Activated CD8-positive, alpha-beta memory T cell treated with anti-CD3 and anti-CD28 coated beads, Interleukin-2, amount 50 U/mL, for 48 hours (primary cell): ENCODE measurements at places on chromosomes 7 and 10.

- DNase-seq = no peak
Observed at GRCh38 chr7:4638781-4639575, 43.1 kb upstream of the FOXK1 start.

- no peak for DNase-seq
Observed at GRCh38 chr10:62424026-62424425, 49.9 kb downstream of the ZNF365 start.

DNA sequence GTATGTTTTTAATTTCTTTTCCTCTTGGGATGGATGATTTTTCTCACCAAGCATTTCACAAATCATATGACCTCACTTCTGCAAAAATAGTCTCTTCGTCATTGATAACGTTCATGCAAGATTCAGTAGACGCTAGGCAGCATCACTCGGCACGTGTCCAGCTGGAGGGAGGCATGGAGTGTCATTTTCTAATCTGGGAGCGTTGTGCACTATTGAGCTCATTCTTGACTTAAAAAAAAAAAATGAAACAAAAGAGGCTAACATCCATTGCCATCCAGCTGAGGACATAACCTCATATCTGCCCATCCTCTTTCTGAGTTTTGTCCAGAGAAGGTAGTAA is 56.2 kb downstream of the COL17A1 start:
- DNase-seq = no peak

DNA sequence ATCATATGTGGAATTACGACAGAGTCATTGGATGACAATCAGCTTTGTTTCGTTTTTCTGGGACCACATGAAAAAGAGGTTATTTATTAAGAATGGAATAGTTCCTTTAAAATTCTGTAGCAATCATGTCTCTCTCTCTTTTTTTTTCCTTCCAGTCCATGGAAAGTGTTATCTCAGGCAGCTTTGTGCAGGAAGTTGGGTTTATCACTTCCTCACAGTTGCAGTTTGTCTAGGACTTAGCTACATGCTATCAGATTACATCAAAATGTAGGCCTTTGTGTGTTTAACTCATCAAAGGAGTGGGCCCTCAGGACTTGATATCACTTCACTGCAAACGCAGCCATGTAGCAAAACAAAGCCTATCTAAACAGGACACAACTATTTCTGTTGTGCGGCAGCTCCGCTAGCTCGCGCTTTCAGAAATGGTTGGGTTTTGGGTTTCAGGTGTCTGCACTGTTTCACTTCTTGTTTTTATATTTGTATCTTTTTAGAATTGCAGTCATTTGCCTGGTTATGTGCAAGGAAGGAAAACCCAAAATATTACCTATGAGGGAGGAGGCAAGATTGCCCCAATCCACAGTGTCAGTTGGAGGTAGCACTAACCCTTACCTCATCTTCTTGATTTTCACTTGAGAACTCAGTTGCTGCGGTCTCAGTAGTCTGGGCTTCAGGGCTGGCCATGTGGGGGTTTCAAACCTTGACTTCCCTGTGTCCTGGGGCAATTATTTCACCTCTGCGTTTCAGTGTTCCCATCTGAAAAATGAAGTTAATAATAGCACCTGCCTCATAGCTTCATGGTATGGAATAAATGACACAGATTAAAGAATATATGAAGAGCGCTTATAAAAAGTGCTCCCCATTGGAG is 66.7 kb downstream of the HHEX start:
- no peak for DNase-seq

- no peak for DNase-seq
Observed at GRCh38 chr10:89241486-89242344, 9.9 kb downstream of the LIPA start.

- DNase-seq = no peak
Observed at GRCh38 chr10:117259279-117259678, 18.4 kb downstream of the SLC18A2 start.

DNA sequence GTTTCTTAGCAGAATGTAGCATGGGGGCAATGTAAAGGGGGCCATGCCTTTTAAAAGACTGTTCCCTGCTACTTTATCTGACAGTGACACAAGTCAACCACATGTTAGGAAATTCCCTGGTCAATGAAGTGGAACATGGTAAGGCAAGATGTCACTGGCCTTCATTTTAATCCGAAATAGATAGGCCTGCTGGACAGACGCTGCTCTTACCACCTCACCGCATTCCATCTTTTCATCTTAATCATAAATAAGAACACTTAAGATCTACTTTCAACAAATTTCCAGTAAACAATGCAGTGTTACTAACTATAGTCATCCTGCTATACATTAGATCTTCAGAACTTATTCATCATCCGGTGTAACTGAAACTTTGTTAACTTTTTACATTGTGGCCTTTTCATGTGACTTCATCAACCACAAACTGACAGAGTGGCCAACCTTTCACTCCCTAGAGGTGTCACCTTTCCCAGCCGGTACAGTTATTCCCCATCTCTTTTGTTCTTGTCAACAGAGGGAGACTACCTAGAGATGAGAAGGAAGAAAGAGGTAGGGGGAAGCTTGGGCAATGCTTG is 15.6 kb downstream of the ASB4 start:
- DNase-seq = no peak

- no peak for DNase-seq
Observed at GRCh38 chr7:136049818-136050461, 72.8 kb upstream of the MTPN start.

DNA sequence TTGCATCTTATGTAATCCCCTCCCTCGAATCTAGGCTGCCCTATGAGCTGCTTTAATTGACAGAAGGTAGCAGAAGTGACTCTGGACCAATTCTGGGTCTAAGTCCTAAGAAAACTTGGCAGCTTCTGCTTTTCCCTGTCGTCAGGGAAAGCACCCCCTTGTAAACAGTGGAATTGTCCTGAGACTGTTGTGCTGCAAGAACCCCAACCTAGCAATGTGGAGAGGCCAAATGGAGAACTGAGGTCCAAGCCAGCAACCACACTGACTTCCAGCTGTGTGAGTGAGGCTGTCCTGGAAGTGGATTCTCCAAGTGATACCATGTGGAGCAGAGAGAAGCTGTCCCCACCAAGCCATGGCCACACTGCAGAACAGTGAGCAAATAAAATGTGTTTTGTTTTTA is 75.5 kb downstream of the ARHGAP22 start:
- peak; percentile 3 for DNase-seq

DNA sequence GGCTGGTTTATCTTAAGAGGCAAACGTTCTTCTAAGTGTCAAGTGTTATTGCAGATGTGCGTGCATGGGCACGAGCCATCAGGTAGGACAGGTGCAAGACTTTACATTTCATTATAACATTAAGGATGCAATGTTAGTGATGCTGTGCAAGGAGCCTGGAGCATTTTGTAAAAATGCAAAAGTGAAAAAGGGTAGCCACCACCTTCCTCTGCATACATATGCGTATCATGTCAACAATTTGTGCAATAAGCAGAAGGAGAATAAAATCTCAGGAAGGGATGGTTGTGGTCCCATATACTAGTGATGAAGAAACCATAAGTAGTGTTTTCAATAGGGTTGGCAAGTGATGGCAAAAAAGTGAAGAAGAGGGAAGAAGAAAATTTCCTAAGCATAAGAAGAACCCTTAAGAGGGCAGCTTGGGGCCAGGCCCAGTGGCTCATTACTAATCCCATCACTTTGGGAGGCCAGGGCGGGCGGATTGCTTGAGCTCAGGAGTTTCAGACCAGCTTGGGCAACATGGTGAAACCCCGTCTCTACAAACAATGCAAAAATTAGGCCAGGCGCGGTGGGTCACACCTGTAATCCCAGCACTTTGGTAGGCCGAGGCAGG is 7.5 kb downstream of the PIK3AP1 start:
- DNase-seq = no peak

- DNase-seq = no peak
Observed at GRCh38 chr7:38318803-38319416, 45.5 kb upstream of the TARP start.

- DNase-seq = no peak
Observed at GRCh38 chr10:72887043-72887442, 6.5 kb upstream of the OIT3 start.

DNA sequence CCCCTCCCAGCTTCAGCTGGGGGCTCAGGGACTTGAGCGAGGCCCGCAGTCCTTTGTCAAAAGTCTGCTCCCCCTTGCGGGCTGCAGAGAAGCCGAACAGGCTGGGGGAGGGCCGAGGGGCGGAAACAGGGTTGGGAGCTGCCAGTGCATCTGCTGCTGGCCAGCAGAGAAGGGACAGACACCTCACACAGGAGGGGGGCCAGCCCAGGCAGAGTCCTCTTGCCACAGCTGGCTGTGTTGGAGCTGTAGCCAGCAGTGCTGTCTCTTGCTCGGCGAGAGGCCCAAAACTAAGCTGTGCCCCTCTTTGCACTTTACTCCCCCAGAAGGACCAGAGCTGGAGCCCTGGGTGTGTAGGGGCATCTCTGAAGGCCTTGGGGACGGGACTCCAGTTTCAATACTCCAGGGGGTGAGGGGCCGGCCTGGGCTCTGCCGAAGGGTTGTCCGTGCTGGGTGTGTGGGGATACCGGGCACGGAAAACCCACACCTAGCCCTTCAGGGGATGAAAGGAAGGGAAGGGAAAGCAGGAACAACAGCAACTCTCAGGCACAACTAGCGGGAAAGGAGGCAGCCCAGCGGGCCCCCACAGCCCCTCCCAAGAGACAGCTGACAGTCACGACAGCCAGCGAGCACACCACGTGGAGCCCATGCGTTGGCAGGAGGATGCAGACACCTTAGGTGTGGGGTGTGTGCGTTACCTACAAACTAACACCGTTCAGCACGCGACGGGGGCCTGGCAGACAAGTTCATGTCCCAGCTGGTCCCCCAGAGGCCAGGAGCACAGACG is 17.8 kb downstream of the YKT6 start:
- no peak for DNase-seq

DNA sequence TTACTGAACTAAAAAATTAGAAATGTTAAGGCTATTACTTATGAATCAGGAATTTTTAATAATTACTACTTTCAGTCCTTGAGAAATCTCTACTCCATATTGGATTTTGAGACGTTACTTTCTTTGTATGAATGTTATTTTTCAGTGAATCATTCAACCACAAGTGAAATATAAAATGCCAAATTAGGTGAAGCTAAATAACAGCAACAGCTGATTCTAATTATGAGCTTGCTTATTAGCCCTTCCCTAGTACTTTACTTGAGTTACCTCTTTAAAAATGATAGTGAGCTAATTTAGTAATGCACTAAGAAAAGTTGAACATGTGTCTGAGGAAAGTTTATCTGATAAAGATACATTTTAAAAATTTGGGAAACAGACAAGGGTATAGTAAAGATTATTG is 51.4 kb downstream of the PCGF5 start:
- no peak for DNase-seq

DNA sequence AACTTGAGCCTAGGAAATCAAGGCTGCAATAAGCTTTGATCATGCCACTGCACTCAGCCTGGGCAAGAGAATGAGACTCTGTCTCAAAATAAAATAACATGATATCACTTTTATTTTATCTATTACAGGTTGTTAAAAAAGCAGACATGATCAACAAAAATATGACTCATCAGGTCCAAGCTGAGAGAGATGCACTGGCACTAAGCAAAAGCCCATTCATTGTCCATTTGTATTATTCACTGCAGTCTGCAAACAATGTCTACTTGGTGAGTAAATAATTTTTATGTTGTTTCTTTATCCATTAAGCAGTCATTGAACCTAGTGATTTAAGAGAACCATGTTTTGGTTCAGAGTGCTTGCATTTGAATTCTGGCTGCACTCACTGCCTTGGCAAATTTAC is 3.3 kb downstream of the MASTL start:
- no peak for DNase-seq

- DNase-seq = no peak
Observed at GRCh38 chr10:59965899-59966650, 59.7 kb upstream of the CCDC6 start.

GRCh38 chr7:128129224-128129864 is 98.1 kb upstream of the LRRC4 start:
- DNase-seq = no peak

GRCh38 chr10:116796910-116797513 is 52.3 kb upstream of the ENO4 start:
- DNase-seq = peak; percentile 86

GRCh38 chr7:66776800-66777442 is 36.4 kb downstream of the RABGEF1 start:
- DNase-seq = no peak

- no peak for DNase-seq
Observed at GRCh38 chr10:21873198-21873597, 130.3 kb downstream of the DNAJC1 start.

- no peak for DNase-seq
Observed at GRCh38 chr10:127431525-127431924, 117.6 kb upstream of the NPS start.

DNA sequence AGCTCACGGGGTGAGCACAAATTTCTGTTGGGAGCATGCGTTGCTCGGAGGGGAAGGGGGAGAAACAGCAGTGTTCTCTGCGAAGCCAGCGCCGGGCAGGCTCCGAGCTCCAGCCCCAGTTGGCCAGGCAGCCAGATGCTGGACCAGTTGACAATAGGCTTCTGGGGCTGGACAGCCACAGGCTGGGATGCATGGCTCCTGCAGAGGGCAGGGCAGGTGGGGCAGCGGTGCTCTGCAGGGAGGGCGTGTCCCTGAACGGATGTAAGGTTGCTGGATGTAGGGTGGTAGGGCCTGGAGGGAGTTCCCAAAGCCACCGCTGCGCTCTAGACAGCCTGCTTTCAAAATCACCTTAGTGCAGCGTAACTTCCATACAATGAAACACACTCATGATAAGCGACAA is 574.9 kb downstream of the GLRX3 start:
- no peak for DNase-seq

DNA sequence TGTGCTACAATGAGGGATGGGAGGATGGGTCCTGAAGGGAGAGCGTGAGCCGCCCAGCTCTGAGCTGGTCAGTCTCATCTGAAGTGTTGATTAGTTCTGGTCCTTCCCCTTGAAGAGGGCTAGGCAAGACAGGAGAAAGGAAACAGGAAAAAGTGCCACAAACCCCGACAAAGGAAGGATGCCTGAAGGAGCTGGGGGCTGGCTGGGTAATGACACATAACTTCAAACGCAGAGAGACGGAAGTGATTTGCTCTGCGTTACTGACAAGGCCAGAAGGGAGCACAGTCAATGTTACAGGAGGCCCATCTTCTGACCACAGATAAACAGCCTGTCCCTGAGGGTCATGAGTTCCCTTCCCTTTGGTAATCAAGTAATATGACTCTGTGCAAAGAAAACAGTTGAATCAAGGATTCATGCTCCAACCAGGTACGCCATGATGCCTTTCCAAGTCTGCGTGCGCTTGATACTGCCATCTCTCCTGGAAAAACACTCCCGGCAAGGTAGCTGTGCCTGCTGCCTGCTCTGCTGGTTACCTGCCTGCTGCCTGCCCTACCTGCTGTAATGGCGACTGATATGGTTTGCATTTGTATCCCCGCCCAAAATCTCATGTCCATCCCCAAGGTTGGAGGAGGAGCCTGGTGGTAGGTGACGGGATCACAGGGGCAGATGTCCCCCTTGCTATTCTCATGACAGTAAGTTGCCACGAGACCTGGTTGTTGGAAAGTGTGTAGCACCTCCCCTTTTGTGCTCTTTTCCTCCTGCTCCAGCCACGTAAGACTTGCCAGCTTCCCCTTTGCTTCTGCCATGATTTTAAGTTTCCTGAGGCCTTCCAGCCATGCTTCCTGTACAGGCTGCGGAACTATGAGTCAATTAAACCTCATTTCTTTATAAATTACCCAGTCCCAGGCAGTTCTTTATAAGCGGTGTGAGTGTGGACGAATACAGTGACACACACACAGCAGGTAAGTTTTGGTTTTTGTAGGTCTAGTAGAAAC is 57.9 kb downstream of the GRB10 start:
- DNase-seq = no peak
